ENCODE measurements at places on chromosomes 6 and 20. TPM values are rescaled to one million over a fixed set of nuclear protein-coding genes. Genes with fewer than 3 reads are reported as not detected.

The HDGFL1 gene
- total RNA-seq = not detected

The RNF39 gene
- total RNA-seq = 1.6 TPM

The KHDC1L gene
- total RNA-seq = not detected

DNA sequence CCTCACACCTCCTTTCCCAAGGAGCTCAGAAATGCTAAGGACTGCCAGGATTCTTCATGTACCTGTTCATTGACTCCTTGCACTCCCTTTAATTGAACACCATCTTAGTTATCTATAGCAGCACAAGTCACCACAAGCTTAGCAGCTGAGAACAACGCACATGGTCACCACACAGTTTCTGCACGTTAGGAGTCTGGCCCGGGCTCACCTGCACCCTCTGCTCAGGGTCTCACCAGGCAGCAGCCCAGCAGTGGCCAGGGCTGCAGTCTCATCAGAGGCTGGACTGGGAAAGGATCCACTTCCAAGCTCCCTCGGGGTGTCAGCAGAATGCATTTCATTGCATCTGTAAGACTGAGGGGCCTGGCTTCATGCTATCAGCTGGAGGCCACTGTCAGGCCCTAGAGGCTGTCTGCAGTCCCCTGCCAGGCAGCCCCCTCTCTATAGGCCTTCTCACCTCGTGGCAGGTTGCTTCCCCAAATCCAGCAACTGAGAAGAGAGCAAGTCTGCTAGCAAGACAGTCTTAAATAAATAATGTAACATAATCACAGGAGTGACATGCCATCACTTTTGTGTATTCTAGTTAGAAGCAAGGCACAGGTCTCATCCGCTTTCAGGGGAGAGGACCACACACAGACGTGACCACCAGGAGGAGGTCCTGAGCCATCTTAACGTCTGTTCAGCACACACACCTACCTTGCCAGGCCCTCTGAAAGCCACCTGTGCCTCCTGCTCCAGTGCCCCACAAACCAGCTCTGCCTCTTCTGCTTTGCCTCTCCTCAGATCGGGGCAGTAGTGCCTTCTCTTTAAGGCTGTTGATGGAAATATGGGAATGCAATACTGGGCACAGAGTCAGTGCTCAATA, 165.2 kb upstream of the CST7 start:
- no peak for DNase-seq
- H3K27me3 ChIP-seq = no peaks in the 10 kb centered on the region
- H3K4me3 ChIP-seq = no peak overlapping the region
- no peaks in the 10 kb centered on the region for H3K4me1 ChIP-seq

- DNase-seq = no peak
- H3K4me3 ChIP-seq = no peak overlapping the region
- no peaks in the 10 kb centered on the region for H3K4me1 ChIP-seq
- H3K36me3 ChIP-seq = no peaks in the 10 kb centered on the region
- H3K27me3 ChIP-seq = no peaks in the 10 kb centered on the region
These were observed 80.1 kb downstream of the PXDC1 start for GRCh38 chr6:3671382-3671781.

Data from colonic mucosa (tissue), 4 donors.